NCI-H187 (cell line): ENCODE measurements at places on chromosomes 13 and 19.

- no peak for DNase-seq
Measured at GRCh38 chr19:38727306-38727867, 16.9 kb downstream of the CAPN12 start.

GRCh38 chr13:110319397-110319773 lies 12.3 kb downstream of the COL4A2 start:
- no peak for DNase-seq

DNA sequence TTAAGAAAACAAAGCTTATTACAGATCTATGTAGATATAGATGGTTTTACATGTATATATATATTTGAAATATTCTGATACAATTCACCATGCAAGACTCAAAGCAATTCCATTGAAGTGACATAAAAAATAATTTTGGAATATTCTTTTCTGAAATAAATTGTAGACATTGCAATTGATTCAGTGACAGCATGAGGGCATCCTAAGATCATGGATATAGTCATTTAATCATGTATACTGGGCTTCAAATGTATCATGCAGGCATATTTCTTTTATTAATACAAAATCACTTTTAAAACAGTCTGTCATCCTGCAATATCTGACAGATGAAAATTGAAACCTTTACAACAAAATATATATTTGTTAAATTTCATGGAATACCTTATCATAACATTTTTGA lies 286.7 kb upstream of the SLITRK6 start:
- DNase-seq = no peak

GRCh38 chr13:91539286-91540157 lies 141.1 kb downstream of the GPC5 start:
- no peak for DNase-seq

DNA sequence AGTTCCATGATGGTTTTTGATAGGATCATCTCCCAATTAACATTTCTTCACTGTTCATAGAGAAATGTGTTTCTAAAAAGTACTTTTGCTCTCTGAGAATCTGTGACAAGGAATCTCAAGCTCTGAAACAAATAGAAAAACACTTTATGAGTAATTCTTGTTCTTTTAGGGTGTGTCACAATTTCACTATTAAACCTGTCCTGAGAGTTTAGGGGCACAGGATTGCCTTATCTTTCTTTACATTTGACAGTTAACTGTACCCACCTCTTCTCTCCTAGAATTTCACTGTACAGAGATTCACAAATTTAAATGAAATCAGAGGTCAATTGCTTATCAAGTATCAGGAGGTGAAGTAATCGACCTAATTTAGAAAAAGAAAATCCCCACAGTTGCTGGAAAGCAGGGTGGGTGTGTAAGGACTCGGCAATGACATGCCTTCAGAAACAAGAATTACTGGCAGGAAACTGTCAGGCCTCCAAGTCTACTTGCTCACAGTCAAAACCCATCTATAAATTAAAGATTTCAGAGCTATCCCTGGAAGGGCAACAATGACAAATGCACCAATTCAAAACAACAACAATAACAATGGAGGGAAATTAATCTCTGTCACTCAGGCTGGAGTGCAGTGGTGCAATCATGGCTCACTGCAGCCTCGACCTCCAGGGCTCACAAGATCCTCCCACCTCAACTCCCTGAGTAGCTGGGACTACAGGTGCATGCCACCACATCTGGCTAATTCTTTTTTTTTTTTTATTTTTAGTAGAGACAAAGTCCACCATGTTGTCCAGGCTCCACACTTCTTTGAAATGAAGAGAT lies 250.2 kb downstream of the ABCC4 start:
- DNase-seq = no peak

DNA sequence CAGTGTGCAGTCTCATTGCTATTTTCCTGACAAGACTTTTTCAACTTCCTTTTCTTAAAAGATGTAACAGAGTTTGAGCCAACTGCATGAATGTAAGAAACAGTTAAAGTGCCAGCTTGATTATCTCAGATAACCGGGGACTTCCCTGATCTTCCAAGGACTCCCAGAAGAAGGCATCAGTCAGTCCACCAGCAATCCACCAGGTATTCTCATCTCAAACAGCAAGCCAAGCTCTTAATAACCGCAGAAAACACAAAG lies 350.1 kb downstream of the LIG4 start:
- no peak for DNase-seq

DNA sequence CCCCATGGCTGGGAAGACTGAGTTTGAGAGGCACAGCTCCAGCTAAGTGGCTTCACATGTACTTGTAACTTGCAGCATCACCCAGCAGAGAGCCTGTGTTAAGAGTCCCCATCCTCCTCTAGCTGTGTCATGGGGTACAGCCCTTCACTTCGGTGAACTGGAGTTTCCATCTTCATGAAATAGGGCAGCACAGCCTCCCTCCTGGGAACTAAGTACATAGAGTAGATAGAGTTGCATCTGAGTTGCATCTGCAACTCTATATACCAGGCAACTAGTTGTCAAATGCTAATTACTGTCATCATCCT lies 1.2 kb downstream of the PRDX2 start:
- no peak for DNase-seq

DNA sequence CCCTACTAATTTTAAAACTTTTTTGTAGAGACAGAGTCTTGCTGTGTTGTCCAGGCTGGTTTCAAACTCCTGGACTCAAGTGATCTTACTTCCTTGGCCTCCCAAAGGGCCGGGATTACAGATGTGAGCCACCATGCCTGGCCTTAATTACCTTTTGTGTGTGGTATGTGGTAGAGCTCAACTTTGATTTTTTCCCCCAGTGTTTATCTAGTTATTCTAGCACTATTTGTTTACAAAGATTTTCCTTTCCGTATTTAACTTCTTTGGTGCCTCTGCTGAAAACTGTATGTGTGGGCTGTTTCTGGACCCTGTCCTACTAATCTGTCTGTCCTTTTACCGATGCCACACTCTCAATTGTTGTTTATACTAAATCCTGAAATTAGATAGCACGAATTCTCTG lies 9.4 kb upstream of the ERCC5 start:
- no peak for DNase-seq

- no peak for DNase-seq
Measured at GRCh38 chr19:53985863-53986262, 5.6 kb upstream of the CACNG6 start.

DNA sequence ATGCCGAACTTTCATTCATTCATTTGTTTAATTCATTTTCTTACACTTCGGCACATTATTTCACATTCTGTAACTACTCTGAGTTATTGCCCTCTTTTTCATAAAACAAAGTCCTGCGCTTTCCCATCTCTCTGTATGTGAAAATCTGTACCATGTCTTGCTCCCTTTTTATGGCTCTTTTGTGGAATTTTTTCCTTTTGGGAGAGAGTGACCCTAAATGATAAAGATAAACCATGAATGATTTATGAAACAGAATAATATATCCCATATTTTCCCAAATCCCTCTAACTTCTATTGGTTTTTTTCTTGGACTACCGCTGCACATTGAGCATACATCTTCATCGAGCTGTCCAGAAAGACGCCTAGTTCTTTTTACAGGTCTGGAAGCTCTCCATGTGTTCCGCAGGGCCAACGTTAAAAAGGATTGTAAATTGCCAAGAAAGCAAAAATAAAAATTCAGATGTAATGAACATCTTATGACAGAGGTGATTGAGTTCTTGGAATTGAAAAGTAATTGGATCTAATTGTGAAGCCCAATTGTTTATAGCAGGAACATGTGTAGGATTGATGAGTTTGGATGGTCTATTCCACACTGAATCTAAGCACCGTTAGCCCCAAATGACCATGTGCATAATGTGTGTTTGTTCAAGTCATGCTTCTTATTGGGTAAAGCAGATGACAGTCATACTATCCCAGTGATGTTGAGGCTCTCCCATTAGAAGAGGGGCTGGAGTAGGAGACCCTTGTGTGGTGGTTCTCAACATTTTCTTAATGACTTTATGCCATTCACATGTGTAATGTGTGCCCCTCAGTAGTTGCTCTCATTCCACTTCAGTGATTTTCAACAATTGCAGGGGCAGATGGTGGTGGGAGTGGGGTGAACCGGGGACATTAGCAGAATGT lies 378.9 kb downstream of the DLEU7 start:
- peak; percentile 21 for DNase-seq

DNA sequence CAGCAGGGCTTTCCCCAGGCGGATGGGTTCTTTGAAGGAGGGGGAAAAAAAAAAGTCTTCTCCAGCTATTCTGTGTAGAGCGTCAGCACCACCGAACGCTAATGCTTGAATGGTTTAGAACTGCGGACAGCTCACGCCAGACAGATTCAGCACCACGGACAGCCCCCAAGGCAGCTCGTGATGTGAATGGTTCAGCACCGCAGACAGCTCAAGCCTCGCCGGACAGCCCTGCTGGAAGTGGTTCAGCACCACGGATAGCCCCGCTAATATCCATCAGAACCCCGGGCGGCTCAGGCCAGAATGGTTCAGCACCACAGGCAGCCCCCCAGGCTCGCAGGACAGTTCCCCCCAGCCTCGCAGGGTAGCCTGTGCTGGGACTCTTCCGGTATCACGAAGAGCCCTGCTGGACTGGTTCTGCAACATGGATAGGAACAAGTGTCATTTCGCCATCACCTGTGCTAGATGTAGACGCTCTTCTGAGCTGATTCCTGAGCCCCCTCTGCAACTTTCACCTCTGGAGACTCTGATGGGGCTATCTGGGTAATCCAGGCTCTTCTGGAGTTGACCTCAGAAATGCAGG lies 4.9 kb upstream of the SMIM17 start:
- no peak for DNase-seq

DNA sequence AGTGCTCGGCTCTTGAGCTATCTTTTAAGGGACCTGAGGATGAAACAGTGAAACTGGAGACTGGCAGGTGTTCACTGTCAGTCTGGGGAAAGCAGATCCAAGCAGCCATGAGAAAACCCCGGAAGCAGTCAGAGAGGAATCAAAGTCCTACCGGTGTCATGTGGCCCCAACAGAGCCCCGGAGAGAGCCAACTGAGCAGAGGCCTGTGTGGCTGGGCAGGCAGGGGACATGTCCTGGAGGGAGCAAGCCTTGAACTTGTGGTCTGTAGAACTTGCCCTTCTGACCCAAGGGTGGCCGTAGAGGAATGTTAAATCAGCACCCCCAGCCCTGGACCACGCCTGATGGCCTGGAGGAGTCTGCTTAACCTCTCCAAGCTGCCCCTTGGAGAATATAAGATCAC lies 113.7 kb upstream of the ZNF507 start:
- no peak for DNase-seq

- DNase-seq = no peak
Measured at GRCh38 chr19:55406091-55406825, 1.3 kb downstream of the UBE2S start.

DNA sequence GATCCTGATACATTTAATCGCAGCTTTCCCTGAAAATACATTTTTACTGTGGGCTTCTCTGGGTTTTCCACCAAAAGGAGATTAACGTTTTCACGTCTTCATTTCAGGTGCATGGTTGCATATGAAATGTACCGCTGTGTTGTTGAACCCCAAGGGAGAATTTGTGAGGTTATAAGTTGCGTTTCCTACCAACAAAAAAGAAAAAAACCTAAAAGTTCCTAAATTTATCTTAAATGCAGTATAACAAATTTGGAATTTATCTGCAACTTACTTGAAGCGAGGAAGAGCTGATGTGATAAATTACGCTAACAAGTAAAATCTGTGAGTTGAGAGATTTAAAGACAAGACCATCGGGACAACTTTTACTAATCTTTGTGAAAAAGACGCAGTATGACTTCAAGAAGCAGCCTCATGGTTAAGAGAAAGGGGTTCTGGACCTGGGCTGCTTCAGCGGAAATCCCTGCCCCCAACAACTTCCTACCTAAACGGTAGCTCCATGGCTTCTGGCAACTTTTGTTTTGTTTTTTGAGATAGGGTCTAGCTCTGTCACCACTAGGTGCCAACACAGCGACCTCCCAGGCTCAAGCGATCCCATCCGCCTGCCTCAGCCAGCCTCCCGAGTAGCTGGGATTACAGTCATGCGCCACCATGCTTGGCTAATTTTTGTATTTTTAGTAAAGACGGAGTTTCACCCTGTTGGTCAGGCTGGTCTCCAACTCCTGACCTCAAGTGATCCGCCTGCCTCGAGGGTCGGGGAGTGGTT lies 958 bp upstream of the OBI1 start:
- no peak for DNase-seq

DNA sequence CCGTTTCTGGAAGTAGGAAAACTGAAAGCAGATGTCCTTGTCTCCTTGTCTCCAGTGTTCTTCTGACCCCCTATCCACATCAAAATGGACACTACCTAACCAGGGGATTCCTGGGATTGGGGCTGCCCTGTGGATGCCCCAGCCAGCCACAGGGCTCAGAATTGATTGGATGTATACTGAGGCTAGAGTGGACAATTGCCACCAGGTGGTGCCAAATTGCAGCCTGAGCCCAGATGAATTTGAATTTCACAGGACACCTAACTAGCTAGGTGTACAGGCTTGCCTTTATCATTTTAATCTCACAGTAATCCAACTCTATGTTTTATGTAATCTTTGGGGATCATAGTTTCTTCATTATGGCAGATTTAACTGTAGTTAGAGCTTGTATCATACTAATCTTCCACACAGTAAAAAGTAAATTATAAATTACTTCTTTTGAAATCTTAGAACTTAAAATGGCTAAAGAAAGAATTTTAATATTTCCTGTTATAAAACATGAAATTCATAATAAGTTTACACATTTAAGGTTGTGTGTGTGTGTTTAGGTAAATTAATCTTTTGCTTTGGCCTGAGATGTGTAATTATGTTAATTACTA lies 58.0 kb downstream of the PIBF1 start:
- DNase-seq = peak; percentile 50

GRCh38 chr19:8453616-8454015 lies 8.8 kb downstream of the HNRNPM start:
- no peak for DNase-seq

DNA sequence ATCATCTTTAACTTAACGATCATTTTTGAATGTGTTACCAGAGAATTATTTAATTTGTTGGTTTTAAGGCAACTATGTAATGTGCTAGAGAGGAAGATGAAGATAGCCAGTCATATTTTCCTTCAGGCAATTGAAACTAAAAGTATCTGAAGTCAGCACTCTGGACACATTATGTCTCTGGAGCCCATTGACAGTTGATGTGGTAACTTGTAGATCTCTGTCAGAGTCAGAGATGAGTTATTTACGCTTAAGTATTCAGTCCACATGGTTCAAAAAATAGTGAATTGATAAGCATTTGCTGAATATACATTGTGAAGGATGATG lies 2.1 kb downstream of the ZMYM2 start:
- no peak for DNase-seq

DNA sequence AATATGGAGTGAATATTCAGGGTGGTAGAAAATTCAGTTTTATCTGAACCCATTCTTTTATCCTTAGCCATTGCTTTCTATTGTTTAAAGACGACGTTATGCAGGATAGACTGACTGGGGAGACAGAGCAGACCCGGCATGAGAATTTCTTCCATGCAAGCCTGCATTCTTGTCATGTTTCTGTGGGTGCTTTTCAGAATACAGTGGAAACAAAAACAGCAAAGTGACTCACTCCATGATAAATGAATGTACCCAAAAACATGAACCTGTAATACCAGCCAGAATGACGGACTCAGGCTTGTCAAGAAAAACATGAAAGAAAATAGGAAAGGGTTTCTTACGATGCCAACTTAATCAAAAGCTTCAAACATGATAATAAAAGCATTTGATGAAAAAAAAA lies 924.0 kb downstream of the EFNB2 start:
- no peak for DNase-seq
